CD4-positive, alpha-beta T cell (primary cell): ENCODE measurements at places on chromosomes 7 and 10.

DNA sequence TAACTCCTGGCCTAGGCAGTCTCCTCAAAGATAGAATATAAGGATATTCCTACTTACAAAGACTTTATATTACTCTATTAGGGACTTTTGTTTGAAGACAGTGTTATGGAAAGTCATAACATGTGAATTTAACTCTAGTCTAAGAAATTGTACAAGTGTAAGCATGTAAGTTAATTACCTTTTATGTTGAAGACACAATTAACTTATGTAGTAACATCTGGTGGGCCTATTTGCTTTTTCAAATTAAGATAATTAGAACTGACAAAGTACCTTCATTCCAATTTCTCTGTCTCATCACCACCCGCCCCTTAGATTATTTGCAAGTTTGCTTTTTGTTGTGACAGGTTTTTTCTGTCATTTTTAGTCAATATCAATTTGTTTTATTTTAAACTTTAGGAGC, 126.0 kb upstream of the THSD7A start:
- no peak for DNase-seq

DNA sequence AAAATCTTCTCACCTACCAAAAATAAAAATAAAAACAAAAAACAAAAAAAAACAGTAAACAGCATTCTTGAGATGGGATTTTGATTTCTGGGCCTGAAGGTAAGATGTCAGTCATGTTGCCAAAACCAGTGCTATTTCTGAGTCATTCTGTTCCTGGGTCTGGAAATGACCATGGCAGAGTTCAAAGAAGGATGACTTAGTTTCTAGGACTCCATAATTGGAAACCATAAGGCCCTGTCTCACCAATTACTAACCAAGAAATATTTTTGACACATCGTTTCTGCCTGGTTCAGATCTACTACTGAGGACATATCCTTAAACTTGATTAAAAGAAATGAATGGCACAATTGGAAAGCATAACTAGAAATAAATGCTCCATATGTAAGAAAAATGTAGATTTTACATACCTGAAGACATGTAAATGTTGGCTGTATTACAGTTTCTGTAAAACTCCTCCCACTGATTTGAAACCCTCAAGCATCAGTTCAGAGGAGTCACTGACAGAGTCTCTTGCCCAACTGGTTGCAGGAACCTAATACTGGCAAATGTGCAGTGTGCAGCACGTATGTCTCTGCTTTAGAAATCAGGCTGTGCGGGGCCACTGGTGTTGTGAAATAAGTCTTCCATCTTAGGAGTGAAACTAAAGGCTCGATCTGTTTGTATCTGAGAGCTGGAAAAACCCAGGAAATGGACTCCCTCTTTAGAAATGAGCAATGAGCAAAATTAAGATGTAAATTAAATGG, 84.8 kb upstream of the EGR2 start:
- no peak for DNase-seq

DNA sequence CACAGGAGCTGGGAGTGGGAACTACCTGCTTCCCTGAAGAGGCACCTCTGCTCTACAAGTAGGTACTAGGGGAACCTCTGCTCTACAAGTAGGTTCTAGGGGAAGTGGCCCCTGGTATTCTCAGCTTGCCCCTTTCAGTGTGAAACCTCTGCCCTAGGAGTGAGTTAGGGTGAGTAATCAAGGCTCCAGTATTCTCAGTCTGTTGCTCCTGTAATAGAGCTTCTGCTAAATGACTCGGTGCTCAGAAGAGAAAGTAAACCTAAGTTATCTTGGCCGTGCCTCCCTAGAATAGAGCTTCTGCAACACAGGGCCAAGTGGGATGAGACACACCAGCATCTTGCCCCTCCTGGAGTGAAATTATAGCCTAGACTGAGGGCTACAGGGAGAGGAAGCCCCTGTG, 13.4 kb upstream of the RASSF4 start:
- no peak for DNase-seq

DNA sequence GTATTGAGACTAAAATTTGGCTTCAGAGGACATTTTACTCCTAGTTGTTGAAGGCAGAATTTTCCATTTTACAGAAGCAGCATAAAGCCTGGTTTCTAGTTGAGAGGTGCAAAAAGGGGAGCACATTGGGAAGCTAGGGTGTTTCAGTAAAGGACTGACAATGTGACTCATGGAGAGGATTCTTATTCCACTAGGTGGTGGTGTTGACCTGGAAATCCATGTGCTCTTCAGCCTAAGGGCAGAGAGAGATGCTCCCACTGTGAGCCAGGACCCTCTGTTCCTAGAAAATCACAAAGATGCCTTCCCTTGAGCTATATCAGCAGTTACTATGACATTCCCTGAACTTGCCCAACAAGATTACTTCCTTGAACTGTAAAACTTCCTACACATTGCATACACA, 687.8 kb downstream of the IPMK start:
- DNase-seq = no peak

DNA sequence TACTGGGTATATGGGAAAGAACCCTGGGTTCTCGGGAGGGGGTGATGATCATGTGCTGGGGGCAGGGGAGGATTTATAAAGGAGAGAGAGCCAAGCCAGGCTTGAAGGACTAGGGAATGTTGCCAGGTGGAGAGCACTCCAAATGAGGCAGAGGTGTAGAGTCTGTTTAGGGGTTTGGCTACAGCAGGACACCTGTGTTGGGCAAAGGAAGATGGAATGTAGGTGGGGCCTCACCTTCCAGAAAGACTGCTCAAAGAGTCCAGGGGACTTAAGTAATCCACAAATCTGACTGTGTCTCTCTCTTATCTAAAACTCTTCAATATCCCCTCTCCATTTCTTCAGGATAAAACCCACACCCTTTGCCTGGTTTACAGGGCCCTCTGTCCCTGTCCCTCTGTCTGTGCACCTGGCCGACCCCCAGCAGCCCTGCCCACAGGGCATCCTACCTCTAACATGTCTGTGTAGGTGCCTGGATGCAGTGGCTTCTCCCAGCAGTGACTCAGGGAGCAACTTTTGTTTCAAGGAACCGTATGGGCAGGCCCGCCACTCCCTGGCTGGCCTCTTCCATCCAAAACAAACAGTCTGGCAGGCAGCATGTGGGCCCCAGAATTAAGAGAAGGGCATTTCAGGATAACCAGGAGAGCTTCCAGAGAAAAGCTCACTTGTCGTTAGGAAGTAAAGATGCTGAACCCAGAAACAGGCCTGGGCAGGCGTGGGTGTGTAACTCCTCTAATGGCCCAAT, 10.6 kb upstream of the PLEKHA1 start:
- DNase-seq = no peak
